DMS 273 treated with DMSO at 0.1 percent for 48 hours (cell line): ENCODE measurements at places on chromosomes 2 and 18.

DNA sequence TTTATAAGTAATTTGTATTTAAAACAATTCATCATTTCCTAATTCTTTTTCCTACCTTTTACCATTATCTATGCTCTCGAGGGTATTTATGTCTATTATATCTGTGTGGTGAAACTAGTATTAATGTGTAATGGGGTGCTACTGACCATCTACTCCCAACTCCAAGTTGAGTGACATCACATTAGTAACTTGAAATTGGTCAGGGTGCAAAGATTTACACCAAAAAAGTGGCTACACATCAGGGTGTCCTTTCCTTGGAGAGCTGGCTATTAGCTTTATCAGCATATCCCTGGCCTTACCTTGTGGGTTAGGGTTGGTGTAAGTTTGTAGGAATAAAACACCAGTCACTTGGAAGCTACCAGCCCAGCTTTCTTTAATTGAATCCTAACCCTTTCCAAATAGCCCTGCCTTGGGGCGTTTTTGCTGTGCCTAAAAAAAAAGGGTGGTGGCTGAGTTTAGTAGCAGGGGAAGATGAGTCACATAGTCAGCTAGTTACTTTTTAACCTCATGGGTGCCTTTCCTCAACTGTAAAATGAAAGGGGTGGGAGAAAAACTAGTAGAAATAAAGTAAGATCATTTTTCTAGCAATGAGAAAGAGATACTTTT lies 14.0 kb downstream of the ANXA4 start:
- DNase-seq = no peak

DNA sequence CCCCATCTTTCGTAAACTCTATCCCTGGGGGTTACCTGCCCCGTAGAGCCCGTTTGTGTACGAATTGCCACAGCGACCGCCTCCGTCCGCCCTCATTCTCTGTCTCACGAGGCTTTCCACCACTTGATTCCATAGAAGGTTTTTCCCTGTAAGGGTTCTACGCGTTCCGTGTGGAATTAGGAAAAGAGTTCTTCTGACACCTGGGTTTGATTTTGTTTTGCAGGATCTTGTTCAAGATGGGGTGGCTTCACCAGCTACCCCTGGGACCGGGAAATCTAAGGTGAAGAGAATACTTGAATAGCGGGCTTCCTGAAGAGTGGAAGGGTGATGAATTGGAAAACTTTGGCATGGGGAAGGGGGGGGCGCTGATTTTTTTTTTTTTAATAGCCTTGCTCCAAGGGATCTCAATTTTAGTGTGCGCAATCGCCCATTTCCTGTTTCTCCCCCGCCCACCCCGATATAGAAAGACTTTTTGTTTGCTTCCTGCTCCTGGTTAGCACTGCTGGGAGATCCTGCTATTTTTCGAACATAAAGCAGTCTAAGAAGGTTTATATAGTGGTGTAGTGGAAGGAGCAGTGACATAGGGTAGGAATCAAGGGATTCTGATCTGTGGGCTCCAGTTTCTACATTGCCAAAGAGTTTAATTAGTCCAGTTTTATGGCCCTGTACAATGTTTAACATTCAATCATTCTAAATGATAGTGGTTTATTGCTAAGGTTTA lies 564 bp downstream of the GCC2 start:
- no peak for DNase-seq

GRCh38 chr18:24734058-24734457 lies 273.6 kb downstream of the HRH4 start:
- DNase-seq = no peak

DNA sequence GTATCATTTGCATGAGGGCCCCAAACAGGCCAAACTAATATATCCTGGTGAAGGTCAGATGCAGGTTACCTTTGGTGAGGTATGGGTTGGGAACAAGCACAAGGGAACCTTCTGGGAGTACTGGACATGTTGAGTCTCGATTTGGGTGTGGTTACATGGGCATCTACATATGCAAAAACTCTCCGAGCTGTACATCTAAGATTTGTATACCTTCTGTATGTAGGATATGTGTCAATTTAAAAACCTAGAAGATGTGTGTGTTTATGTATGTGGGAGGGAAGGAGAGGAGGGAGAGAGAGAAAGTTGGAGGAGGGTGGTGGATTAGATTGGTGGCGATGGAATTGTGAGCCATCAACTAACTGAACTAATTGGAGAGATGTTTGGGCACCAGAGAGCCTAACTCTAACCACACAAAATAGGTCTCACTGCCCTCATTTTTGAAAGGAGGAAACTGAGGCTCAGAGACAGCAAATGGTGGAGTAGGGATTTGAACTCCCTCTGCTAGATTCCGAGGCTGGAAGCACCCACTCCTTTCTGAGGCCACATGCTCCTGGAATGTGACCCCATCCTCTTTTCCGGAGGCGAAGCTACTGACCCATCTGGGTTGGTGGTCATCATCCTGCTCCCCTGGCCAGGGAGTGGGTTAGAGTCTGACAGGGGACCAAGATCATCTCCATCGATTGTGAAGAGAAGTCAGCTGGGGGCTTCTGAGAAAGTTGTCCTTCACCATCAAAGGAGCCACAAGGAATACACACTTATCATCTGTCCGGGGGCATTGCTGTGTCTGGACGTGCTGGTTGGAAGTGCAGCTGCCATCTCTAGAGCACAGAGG lies 107.3 kb upstream of the MYCN start:
- no peak for DNase-seq

GRCh38 chr18:3626929-3627458 lies 177.0 kb downstream of the TGIF1 start:
- no peak for DNase-seq

GRCh38 chr2:30358842-30359241 lies 88.2 kb upstream of the LCLAT1 start:
- DNase-seq = peak; percentile 91

GRCh38 chr2:7119132-7119835 lies 202.1 kb downstream of the RNF144A start:
- no peak for DNase-seq

- no peak for DNase-seq
Measured at GRCh38 chr18:27789406-27789805, 387.5 kb downstream of the CDH2 start.

- DNase-seq = no peak
Measured at GRCh38 chr2:114700440-114700839, 258.0 kb downstream of the DPP10 start.

GRCh38 chr2:2793514-2793913 lies 462.4 kb upstream of the MYT1L start:
- DNase-seq = no peak

- DNase-seq = no peak
Measured at GRCh38 chr2:64737547-64737946, 83.8 kb upstream of the SERTAD2 start.

DNA sequence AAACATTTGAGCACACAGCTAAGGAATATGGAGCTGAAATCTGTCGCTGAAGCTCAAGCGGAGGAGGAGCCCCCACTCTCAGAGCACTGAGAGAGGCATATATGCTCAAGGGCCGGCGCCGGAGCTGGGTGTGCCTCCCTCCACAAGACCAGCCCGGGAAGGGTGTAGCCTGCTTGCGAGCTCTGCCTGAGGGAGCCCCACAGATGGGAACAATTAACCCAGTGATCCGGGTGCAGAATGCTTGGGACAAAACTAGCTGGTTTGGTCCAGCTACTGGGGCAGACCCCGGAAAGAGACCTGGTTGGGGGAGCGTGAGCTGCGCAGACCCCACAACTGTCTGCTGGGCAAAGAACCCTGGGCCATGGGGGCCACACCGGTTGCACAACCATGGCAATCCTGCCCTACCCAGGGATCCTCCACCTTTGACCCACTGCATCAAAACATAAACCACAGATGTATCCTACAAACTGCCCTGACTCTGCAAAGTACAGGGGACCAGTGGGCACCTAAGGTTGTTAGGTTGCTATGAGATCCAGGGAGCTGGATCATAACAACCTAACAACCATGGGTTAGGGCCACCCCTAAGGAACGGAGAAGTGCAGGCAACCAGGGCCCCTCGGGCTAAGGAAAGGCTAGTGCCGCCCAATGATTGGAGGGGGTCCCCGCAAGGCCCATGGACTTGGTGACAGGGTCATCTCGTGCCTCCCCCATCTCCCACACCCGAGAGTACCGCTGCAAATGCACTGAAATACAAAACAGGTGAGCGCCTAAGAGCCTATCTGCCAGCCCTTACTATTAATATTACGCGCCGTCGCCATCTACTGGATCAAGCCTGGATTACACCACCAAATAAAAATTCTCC lies 53.4 kb upstream of the SCN1A start:
- no peak for DNase-seq

DNA sequence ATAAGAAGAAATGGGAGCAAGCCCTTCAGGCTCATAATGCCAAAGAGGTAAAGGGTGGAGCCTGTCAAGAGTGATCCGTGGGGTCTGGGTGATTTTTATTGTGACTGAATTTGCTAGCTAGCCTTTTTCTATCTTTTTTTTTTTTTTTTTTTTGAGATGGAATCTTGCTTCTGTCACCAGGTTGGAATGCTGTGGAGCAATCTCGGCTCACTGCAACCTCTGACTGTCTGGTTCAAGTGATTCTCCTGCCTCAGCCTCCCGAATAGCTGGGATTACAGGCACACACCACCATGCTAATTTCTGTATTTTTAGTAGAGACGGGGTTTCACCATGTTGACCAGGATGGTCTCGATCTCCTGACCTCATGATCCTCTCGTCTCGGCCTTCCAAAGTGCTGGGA lies 29.1 kb downstream of the DRC1 start:
- DNase-seq = no peak

- DNase-seq = no peak
Measured at GRCh38 chr2:111219285-111219684, 98.6 kb downstream of the BCL2L11 start.

- DNase-seq = no peak
Measured at GRCh38 chr2:231190531-231191197, 7.8 kb upstream of the ARMC9 start.

- DNase-seq = no peak
Measured at GRCh38 chr18:36578871-36579710, 249.7 kb downstream of the TPGS2 start.

GRCh38 chr2:47225061-47225783 lies 70.1 kb upstream of the STPG4 start:
- DNase-seq = peak; percentile 96

- no peak for DNase-seq
Measured at GRCh38 chr2:231296401-231296974, 98.1 kb downstream of the ARMC9 start.

DNA sequence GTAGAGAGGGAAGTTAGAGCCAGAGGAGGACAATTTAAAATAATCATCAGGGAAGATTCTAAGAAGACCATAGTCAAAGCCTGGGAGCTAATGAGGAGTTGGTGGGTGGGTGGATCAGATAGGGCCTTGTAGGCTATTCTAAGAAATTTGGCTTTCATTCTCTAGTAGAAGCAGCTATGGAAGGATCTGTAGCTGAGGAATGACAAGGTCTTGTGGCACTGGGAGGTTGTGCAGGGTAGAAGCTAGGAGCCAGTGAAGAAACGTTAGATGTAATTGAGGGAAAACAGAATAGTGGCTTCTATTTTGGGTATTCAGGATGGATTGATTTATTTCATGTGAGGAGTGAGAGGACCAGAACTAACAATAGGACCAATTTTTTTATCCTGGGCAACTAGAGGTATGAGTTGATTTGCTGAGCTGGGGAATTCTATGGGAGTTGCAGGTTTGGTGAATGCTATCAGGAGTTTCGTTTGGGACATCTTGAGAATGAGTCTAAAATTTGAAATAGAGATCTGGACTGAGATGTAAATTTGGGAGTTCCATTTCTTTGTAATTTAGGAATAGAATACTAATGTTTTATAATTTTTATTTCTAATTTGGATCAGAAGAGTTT lies 371.9 kb downstream of the PARD3B start:
- DNase-seq = no peak

DNA sequence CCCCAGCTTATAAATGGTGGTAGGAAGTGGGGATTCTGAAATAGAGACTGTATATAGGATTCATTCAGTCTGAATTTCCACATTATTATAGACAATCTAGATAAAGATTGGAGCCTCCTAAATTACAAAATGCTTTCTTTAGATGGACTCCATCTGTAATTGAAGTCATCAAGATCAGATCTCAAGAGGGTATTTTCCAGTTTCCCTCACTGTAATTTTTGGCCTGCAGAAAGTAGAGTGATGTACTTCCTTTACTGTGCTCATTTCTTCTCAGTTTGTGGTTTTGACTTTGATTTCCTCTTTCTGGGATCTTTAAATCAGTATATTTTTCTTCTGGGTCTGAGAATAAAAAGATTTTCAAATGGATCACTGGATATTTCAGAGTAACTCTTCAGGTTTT lies 7.2 kb downstream of the BABAM2 start:
- DNase-seq = no peak

DNA sequence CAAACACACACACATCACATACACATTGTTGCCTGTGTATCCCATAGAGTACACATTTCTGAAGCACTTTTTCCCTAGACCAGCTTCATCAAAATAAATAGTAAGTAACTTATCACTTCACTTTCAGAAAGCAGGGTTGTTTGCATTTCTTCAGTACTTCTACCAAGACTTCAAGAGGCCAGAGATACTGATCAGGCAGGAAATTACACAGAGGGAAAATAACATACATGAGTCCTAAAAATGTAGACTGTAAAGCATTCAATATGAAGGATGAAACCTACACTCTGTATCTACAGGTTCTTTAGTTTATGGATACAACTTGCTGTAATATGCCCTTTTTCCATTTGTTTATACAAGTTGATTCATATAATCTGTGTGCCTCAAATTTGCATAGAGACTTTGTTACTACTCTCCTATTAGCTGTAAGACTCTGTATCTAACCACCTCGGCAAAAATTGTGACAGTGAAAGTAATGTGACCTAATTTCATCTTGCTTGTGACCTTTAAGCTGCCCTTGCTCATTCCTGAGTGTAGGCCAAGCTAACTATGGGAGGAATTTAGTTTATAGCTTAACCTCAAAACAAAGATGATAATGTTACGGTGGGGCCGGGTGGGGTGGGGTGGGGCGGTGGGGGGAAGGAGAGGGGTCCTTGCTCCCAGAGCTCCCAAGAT lies 228.9 kb upstream of the SPOPL start:
- no peak for DNase-seq

GRCh38 chr2:204005940-204006721 lies 69.6 kb downstream of the ICOS start:
- DNase-seq = no peak

DNA sequence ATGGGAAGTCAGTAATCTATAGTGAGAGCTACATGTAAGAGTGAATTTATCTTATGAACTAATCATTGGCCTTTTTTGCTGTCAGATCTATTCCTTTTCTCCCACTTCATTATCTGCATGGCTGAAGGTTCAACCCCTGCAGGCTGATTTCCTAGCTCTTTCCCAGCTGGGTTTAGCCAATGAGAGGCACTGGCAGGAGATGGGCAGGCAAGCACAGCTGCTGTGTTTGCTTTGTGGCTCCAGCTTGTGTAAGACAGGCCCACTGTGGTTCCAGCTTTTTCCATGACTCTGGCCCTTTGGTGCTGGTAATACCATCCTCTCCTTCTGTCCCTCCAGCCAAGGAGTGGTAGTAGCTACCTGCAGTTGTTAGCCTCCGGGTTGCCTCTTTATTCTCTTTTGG lies 248.8 kb downstream of the PLCL1 start:
- no peak for DNase-seq

DNA sequence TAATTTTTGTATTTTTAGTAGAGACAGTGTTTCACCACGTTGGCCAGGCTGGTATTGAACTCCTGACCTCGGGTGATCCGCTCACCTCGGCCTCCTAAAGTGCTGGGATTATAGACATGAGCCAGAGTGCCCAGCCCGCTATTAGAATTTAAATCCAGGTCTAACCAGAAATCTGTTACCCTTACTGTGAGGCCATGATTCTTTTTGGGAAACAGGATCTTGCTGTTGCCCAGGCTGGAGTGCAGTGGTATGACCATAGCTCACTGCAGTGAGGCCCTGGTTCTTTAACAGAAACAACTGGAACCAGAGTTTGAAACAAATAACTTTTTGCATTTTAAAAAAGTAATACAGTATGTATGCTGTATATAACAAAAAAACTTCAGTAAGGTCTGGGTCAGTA lies 75.7 kb downstream of the NOL10 start:
- no peak for DNase-seq

- DNase-seq = no peak
Measured at GRCh38 chr18:55587418-55588110, 428 bp downstream of the TCF4 start.
